ENCODE measurements at places on chromosomes 5 and 9.

GRCh38 chr5:140672455-140673186 lies 755 bp downstream of the DND1 start:
- DNase-seq, result no peak

GRCh38 chr5:151562019-151562707 lies 29.0 kb downstream of the FAT2 start:
- DNase-seq, result no peak

- no peak for DNase-seq
These were observed 230.1 kb downstream of the PBX3 start for GRCh38 chr9:125977223-125977622.

DNA sequence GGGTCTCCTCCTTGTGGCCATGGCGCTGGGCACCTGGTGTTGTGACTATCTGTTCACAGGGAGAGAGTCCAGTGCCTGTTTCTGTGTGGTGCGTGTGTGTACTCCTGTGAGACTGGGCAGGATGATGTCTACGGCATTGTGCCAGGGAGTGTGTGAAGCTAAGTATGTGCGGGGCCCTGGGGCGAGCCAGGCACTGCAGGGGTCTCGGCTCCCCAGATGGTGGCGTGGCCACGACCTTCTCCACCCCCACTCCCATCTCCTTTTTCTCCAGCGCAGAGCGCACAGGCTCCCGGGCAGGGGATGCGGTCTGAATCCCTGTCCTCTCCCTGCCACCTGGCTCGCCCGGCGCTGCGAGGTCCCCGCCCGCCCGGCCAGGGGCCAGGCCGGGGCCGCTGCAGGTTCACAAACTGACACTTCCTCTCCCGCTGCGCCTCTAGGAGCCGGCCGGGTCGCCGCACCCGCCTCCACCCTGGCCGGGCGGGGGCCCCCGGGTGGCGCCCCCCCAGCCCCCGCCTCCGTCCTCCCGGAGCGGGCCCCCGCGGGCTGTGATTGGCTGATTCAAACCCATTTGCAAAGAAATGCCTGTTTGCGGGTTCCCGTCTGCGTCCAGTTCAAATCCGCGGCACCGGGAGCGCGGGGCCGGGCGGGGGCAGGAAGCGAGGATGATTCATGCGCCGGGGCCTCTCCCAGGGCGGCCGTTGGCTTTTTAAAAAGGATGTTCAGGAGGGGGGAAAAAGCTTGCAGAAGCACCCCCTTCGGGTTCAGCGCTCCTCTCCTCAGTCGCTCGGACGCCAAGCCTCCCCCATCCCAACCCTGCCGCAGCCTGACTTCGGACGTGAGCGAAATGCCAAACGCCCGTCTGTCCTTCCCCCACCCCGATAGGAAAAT lies 790 bp downstream of the PHF19 start:
- peak; percentile 85 for DNase-seq

- no peak for DNase-seq
These were observed 194.7 kb downstream of the CHSY3 start for GRCh38 chr5:130099008-130099407.

- peak; percentile 72 for DNase-seq
These were observed 213.3 kb downstream of the CDK5RAP2 start for GRCh38 chr9:120366644-120367019.

- peak; percentile 28 for DNase-seq
These were observed 832 bp downstream of the LMBRD2 start for GRCh38 chr5:36150676-36151433.

- no peak for DNase-seq
These were observed 594.3 kb upstream of the KLF4 start for GRCh38 chr9:108083796-108084352.

- DNase-seq, result no peak
These were observed 64.0 kb upstream of the ERBIN start for GRCh38 chr5:65862384-65862783.

GRCh38 chr5:160348080-160348479 lies 22.3 kb downstream of the C1QTNF2 start:
- no peak for DNase-seq

DNA sequence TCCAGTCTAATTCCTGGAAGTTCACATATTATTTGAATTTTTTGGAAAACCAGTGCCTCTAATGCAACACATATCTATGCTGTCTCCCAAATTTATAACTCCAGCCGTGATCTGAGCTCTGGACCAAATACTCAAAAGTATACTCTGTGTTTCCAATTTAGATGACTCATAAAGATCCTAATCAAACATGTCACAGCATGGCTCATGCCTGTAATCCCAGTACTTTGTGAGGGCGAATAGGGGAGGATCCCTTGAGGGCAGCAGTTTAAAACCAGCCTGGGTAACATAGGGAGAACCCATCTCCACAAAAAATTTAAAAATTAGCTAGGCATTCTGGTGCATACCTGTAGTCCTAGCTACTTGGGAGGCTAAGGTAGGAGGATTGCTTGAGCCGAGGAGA lies 388.0 kb downstream of the CDH12 start:
- DNase-seq, result no peak

DNA sequence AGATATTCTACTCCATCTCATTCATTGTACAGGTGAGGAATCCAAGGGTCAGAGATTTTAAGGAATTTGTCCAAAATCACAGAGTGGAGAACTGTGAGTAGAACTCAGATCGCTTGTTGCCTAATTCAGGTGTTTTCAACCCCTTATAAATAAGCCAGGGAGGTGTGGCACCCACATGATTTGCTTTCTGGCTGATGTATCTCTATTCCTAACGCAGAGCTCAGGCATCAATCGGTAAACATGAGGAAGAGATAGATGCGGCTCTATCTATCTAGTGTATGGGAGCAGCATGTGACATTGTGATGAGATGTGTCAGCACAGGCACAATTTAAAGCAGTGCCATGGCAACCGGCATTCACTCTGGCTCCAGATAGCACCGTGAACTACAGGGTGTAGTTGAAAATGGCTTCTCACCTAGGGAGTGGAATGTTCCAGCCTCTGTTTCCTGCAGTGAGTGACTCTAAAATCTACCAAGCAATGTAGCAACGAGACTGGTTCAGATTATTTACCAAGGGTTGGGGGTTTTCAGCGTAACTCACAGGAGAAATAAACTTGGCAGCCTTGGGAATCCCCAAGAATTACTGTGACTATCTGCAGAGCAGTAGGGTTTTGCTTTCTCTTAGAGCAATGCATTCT lies 53.4 kb upstream of the SUB1 start:
- no peak for DNase-seq

GRCh38 chr5:108339220-108339619 lies 42.7 kb downstream of the FBXL17 start:
- DNase-seq, result no peak

- peak; percentile 57 for DNase-seq
These were observed 196.2 kb downstream of the HSPA4 start for GRCh38 chr5:133247881-133248624.

DNA sequence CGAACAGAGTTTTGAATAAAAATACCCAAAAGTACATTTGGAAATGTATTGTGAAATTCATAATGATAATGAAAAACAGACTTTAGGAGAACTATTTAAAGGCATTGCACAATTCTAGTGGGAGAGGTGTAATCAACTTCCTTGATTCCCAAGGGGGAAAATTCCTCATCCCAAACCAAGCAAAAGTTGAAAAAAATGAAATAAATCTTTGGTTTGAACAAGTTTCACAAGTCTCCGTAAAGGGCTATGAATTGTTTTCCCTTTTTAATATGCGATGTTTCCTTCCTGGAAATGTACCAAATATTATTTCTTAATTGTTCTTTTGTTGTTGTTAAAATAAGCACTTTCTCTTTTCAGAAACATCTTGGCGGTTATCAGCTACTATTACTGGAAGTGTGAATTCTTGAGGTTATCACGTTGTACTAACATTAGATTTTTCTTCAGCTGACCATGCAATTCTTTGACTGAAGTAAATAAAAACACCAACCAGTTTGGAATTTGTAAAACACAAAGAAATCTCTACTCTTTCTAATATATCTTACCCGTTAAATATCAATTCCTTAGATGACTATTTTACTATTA lies 59.3 kb downstream of the SVEP1 start:
- DNase-seq, result no peak

GRCh38 chr5:141762790-141763368 lies 80.8 kb upstream of the ARAP3 start:
- peak; percentile 10 for DNase-seq

DNA sequence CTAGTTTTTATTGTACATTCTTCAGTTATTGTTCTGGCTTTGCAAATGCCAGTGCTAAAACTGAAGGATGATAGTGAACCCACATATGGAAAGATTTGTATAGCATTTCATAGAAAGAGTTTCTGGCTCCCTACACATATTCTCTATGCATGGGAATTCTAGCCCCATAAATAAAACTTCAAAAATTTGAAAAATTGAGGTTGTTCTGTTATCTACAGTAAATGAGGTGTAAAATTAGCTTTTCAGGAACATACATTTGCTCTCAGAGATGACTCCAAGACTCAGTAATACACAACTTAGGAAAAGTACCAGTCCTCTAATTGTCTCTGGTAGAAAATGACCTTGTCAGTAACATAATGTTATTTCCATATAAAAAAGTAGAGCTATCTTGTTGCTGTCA lies 80.2 kb upstream of the DPYSL3 start:
- DNase-seq, result no peak

DNA sequence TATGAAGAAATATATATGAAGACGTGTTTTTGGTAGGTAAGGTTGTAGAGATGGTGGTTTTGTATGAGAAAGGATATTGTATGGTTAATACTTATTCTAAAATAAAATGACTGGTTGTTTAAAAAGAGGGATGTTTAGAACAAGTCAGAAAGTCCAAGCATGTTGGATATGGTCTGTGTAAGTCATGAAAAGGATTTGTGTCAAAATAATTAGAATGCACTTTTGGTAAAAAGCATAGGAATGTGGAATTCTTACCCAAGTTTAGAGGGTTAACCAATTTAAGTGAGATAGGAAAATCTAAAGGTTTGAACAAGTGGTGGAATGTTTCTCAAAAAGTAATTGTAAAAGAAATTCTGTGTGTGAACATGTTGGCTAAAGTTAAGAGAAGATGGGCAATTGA lies 1556.5 kb upstream of the C9orf72 start:
- DNase-seq, result no peak

All from kidney capillary endothelial cell (primary cell).